Substantia nigra (tissue), 51 donors: ENCODE measurements at places on chromosomes 6 and 20.

- DNase-seq = peak; percentile 21
Observed at GRCh38 chr6:19210849-19211590, 626.1 kb upstream of the ID4 start.

- DNase-seq = no peak
Observed at GRCh38 chr6:2823104-2823850, 18.4 kb downstream of the SERPINB1 start.

GRCh38 chr6:30172681-30173080 lies 9.3 kb downstream of the TRIM15 start:
- DNase-seq = no peak

GRCh38 chr20:1944345-1945091 lies 49.3 kb downstream of the SIRPA start:
- DNase-seq = no peak

DNA sequence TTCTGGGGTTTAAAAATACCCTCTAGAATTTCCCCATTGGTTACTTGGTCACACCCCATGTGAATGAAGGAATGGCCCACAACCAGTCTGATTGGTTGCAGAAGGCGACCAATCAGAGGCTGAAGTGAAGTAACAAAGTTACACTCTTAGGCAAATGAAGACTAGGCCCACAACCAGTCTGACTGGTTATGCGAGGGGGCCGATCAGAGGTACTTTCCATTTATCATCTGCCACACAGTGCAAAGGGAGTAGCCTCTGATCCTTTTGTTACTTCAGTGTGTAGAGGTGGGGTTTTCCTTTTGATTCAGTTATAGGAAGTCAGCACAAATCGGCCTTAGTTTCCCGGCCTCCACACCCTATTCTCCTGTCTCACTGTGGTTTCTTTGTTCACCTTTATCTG lies 61.2 kb upstream of the SGK1 start:
- no peak for DNase-seq

- DNase-seq = no peak
Observed at GRCh38 chr6:138971601-138972000, 16.5 kb downstream of the REPS1 start.

- no peak for DNase-seq
Observed at GRCh38 chr6:30641048-30641447, 5.9 kb upstream of the C6orf136 start.

GRCh38 chr6:119060255-119060907 lies 18.1 kb downstream of the FAM184A start:
- no peak for DNase-seq

DNA sequence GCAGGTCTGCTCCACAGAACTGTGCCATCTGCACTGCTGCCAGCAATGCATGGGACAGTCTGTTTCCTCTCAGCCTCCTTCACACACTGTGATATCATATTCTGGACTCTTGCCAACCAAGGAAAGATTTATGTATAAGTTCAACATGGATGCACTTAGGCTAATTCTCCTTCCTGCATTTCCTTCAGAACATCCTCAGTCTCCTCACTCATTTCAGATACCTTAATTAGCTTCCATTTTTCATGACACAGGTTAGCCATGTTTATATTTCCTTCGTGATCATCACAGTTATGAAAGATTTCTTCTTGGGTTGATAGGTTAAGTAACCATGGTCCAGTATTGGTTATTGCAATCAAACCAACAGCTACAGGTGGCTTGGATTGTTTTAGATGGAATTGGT lies 46.4 kb upstream of the DDR1 start:
- no peak for DNase-seq

DNA sequence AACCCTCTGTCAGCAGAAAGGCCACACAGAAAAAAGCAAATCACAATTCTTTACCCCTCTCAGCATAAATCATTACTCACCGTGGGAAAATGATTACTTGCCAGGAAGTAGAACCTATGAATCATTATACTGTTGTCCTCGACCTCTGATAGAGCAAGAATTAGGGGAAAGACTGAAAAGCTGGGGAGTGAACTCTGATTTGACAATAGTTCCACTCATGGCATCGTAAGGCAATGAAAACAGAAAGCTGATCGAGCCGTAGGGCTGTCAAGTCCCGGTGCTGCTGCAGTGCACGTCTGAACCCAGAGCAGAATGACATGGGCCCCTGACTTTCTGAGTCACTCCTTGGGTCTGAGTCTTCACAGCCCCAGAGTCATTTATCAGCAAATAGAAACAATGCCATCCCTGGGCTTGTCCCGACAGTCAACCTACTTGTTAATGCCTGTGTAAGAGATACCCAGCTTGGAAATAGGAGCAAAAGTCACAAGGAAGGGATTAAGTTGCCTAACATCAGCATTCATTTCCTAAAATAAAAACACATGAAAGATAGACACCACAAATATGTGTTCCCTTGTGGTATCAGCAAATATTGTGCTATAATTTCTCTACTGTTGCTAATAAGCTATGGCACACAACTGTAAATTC lies 224.8 kb upstream of the MARCKS start:
- DNase-seq = no peak

GRCh38 chr6:20769631-20770030 lies 235.4 kb downstream of the CDKAL1 start:
- DNase-seq = no peak

DNA sequence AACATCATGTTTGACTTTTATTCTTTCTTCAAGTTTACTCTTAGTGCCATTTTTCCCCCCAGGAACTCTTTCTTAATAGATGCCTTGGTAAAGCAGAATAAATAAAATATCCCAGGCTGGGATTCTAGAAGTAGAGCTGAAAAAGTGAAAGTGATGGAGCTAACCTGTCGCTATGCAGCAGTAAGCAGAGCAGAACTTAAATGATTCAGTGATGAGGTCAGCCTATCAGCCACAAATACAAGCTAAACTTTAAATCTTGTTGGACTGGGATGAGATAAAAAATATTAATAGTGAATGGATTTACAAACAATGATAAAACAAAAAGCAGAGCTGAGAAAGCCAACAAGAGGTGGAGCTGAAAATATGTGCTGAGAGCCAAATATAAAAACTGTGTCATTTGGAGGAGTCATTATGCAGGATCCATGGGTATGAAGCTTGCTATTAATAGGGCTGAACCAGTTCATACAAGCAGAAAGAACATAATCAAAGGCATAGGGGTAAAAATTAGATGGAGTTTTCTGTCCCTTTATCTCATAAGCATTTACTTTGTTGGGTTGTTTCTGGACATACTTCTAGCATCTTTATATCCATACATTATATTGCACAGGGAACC lies 877.8 kb downstream of the EPHA7 start:
- DNase-seq = no peak

GRCh38 chr6:144898741-144899140 lies 613.6 kb downstream of the UTRN start:
- no peak for DNase-seq

- DNase-seq = no peak
Observed at GRCh38 chr20:51531141-51531710, 11.3 kb downstream of the NFATC2 start.

- no peak for DNase-seq
Observed at GRCh38 chr6:87180105-87180728, 24.9 kb downstream of the ZNF292 start.

DNA sequence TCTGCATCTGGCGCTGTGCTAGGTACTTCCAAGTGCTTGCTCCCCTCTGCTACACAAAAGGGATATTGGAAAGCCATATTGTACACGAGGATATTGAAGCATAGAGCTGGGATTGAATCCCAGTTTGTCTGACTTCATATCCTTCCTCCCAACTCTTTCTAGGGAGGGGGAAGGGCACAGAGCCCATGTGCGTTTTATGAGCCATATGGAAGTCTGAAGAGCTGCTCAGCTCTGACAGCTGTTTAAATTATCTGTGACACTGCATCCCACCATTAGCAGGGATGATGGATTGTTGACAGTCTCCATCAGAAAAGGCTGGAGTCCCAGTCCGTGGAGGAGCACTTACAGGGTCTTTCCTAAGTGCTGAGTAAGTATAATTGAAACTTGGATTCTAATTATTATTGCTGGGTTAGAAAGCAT lies 18.4 kb downstream of the TIAM2 start:
- DNase-seq = no peak

- no peak for DNase-seq
Observed at GRCh38 chr6:45382391-45382790, 4.7 kb upstream of the SUPT3H start.

GRCh38 chr6:24537082-24537699 lies 42.4 kb downstream of the ALDH5A1 start:
- no peak for DNase-seq

DNA sequence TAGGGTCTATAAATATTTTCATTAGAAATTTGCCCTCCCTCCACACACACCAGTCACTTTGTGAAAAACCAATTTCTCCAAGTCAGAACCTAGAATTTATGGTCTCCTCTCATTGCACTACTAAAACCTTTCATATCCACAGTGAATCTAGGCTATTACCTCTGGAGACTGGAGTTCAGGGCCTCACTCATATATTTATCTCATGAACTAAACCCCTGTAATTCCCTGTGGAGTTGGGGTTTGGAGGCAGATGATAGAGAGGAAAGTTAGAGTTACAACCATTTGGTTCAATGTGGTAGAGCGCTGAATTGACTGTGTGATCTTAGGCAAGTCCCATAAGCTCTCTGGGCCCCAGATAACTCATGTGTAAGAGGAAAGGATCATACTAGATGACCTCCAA lies 18.2 kb upstream of the CEP85L start:
- no peak for DNase-seq

DNA sequence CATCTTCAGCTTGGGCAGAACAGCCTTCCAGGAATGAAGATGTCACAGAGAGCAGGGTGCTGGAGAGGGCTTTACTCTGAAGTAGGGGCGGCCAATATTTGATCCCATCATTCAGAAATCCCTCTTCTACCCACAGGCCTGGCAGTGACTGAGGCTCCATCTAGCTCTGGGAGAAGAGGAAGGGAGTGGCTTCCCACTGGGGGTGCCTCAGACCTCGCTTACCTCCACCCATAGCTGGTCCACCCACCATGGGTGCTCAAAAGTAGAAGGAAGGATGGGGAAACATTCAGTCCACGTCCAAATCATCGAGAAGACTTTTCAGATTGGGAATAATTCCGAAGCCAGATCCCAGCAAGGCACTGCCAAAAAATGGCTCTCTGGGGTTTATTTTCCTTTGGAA lies 11.8 kb upstream of the THBD start:
- no peak for DNase-seq

- no peak for DNase-seq
Observed at GRCh38 chr6:163339466-163339865, 75.1 kb upstream of the QKI start.

- no peak for DNase-seq
Observed at GRCh38 chr20:58227391-58228102, 906 bp downstream of the ANKRD60 start.

DNA sequence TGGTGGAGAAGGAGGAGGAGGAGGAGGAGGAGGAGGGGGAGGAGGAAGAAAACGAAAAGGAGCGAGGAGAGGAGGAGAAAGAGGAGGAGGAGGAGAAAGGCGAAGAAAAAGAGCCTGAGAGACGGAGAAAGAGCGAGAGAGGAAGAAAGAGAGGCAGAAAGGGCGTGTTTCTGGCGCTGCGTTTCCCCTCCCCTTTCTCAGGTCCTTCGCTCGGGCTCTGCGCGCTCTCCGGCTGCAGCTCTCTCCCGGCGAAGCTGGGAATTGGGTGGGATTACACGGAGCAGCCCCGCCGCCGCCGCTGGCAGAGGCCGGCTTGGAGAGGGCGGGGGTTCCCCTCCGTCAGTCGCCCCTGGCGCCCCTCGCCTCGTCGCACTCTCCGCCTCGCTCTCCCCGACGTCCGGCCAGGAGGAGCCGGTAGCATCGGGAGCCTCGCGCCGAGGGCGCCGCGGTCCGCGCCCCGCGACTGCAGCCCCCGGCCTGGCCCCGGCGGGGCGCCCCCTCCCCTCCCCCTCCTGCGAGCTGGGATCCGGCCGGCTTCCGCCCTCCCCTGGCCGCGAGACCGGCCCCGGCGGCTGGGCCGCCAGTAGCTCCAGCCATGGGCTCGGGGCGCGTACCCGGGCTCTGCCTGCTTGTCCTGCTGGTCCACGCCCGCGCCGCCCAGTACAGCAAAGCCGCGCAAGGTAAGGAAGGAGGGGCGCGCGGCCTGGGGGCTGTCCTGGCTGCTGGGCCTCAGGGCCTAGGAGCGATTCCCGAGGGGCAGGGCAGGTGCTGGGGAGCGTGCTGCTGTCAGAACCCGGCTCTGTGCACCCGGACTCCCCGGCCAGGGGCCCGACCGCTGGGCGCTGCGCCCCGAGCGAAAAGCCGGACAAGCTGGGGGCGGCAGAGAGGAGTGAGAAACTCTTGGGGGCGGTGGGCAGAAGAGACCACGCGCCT lies at the start of gene SCUBE3:
SCUBE3 (plus strand) TSS at position 133 of the 933 bp plus-strand sequence; CDS start at position 596, 463 bp downstream.
- DNase-seq = no peak

DNA sequence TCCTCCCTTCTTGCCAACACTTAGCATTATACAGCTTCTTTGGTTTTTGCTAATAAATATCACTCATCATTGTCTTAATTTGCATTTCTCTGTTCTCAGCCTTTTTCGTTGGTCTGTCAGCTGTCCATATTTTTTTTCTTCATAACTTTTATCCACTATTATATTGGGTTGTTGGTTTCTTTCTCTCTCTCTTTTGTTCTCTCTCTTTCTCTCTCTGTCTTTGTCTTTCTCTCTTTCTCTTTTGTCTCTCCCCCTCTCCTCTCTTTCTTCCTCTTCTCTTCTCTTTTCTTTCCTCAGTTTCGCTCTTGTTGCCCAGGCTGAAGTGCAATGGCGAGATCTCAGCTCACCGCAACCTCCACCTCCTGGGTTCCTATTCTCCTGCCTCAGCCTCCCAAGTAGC lies 36.5 kb downstream of the JARID2 start:
- no peak for DNase-seq

- DNase-seq = no peak
Observed at GRCh38 chr6:81215092-81215432, 537.4 kb downstream of the TENT5A start.

GRCh38 chr6:157466342-157466648 lies 85.3 kb downstream of the ZDHHC14 start:
- no peak for DNase-seq

DNA sequence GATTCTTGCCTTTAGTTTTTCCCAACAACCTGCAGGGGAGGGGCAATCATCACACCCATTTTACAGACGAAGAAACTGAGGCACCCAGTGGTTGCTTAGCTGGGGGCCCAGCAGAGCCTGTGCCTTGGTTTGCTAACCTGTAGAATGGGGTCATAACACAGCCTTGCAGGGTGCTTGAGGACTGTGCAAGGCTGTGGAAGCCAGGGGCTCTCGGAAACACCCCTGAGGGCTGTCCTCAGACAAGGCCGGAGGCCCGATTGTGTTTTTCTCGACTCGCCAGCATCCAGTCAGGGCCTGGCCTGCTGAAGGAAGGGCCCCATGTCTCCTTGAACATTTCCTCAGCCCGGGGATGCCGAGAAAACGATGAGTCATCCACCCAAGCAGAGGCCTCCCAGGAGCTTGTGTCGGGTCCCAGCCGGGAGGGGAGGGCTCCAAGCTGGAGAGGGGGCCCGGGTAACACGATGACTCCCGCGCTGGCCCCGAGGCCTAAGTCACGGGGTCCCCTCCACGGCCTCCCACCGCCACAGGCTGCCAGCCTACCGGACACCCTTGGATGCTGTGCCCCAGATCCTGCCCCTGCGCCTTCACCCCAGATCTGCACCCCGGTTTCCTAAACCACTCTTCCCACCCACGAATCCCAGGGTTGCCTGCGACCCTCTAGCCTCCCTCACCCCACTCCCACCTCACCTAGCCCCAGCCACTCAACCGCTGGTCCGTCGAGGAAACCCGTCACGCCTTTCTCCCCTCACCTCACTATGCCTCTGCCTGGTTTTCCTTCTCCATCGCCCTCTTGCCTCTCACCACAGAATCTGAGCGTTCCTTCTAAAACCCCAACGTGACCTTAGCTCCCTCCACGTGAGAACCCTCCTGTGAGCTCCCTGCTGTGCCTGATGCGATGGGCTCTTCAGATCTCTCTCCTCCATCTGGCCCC lies 10.6 kb downstream of the NOL4L start:
- no peak for DNase-seq

GRCh38 chr6:25934156-25934555 lies 3.7 kb upstream of the SLC17A2 start:
- no peak for DNase-seq
